ENCODE measurements at places on chromosomes 11 and 22. TPM values are rescaled to one million over a fixed set of nuclear protein-coding genes. Genes with fewer than 3 reads are reported as not detected.

PRSS23 gene
- total RNA-seq = 543 TPM

MAJIN gene
- not detected for total RNA-seq

PRR14L gene
- total RNA-seq = 8.7 TPM

IGHMBP2 gene
- 15.1 TPM for total RNA-seq

PRG3 gene
- not detected for total RNA-seq

KDM2A gene
- total RNA-seq = 45.7 TPM

SCN2B gene
- not detected for total RNA-seq

DERL3 gene
- total RNA-seq = 0.43 TPM

CDC42BPG gene
- total RNA-seq = 1.2 TPM

LGALS12 gene
- total RNA-seq = not detected

GP1BB gene
- 0.73 TPM for total RNA-seq

IFITM10 gene
- 0.94 TPM for total RNA-seq

OLFML1 gene
- not detected for total RNA-seq

FAM180B gene
- not detected for total RNA-seq

CYP2D6 gene
- total RNA-seq = 0.31 TPM

MCAM gene
- 10.4 TPM for total RNA-seq

MUC2 gene
- total RNA-seq = 0.17 TPM

OR2AG2 gene
- not detected for total RNA-seq

SSTR3 gene
- not detected for total RNA-seq

SAA1 gene
- 0.24 TPM for total RNA-seq

CCDC81 gene
- 0.33 TPM for total RNA-seq

SCGB1C1 gene
- not detected for total RNA-seq

ABCG4 gene
- 0.36 TPM for total RNA-seq
